GM06990 (cell line): ENCODE measurements at places on chromosomes 13 and 19.

- no peak for DNase-seq
These were observed 857.8 kb downstream of the DIAPH3 start for GRCh38 chr13:59305896-59306295.

DNA sequence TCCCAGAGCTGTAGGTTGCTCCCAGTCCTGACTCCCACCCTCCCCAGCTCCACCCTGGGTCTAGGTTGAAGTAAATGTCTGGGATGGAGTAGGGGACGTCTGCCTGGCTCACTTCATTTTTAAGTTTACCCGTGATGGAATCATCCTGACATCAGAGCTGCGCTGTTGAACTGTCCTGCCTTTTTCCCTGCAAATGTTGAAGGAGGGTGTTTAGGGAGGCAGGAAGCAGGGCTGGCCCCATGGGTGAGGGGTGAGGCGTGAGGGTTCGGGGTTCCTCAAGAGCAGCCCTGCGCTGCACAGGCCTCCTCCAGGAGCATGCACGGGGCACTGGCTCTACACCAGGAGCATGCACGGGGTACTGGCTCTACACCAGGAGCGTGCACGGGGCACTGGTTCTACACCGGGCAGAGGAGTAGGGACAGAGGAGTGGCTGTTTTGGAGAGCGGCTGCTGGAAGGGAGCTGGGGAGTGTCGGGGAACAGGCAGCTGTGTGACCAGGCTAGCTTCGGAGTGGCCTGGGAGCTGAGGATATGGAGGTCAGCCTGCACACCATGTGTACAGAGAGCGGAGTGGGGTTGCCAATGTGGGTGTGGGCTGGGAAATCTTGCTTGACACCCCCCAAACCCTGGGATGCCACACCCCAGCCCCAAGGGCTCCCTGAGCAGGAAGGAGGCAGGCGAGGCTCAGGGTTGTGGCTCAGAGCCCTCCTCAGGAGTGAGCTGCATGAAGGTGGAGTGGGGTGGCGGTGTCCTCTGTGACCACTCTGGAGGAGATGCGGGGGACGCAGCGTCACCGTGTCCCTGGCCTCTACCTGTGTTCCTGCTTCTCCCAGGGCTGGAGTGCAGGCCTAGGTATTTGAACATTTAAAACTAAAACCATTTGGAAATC is 63.3 kb downstream of the GPR12 start:
- no peak for DNase-seq

- no peak for DNase-seq
These were observed 29.5 kb downstream of the PLA2G4C start for GRCh38 chr19:48081106-48081505.

GRCh38 chr19:35856546-35857149 is at the start of gene KIRREL2:
Gene KIRREL2, plus strand, starts transcription at chr19:35856911. Its CDS starts 209 bp downstream, at chr19:35857120.
- DNase-seq = no peak

GRCh38 chr19:16062789-16063188 is 13.5 kb upstream of the TPM4 start:
- no peak for DNase-seq

DNA sequence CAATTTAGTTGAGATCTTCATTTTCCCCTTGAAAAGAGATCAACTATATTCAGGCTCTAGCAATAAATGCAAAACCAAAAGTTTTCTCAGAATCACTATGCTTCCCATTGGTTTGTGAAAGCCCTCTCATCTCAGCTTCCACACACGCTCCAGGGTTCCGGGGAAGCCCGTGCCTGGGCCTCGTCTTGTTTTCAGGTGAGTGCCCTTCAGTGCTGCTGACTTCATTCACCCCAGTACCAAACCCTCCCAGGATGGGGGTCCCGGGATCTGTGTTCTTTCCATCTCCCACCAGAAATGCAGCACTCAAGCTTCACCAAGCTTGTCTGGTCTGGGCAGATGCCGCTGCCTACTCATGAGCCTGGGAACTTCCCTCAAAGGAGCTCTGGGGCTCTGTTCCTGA is 97.7 kb downstream of the TEX29 start:
- DNase-seq = no peak

GRCh38 chr19:21604951-21605476 is 99.6 kb downstream of the ZNF429 start:
- DNase-seq = no peak

DNA sequence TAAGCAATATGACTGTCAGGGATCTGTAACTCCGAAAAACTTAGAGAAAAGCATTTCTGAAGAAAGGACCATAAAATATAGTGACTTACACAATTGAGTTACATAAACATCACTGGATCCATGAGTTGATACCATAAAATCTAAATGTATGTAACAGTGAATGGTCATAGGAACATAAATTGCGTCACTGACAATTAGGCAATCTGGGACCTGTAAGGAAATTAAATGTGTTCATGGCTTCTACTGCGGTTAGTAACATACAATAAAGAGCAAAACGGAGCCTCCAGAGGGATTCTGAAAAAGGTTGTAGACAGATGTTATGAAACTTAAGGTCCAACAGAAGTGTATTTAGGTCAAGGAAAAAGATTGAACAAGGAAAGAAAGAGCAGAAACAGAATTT is 27.1 kb downstream of the POU4F1 start:
- DNase-seq = no peak

GRCh38 chr13:30111810-30112209 is 195.5 kb downstream of the KATNAL1 start:
- DNase-seq = no peak

DNA sequence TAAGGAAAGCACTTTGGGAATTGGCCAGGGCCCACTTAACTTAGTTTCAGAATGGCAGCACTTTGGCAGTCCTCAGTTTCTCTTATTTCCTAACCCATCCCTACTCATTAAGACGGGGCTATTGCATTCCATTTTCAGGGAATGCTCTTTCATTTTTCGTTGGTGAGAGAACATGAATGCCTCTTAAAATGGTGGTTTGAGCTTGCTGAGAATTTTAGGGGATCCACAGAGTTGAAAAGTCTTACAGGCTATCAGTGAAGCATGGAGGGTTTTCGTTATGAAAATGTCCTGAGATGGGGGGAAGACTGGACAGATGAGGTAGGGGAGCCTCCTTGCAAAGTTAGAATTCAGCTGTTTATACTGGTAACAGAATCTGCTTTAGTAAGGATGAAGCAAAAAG is 71.4 kb downstream of the LRCH1 start:
- DNase-seq = no peak

GRCh38 chr19:50797429-50797780 is 7.2 kb downstream of the ACP4 start:
- no peak for DNase-seq

- DNase-seq = no peak
These were observed 14.8 kb downstream of the BRD4 start for GRCh38 chr19:15317392-15318071.

GRCh38 chr13:91166714-91167511 is 180.6 kb upstream of the MIR17HG start:
- DNase-seq = no peak

DNA sequence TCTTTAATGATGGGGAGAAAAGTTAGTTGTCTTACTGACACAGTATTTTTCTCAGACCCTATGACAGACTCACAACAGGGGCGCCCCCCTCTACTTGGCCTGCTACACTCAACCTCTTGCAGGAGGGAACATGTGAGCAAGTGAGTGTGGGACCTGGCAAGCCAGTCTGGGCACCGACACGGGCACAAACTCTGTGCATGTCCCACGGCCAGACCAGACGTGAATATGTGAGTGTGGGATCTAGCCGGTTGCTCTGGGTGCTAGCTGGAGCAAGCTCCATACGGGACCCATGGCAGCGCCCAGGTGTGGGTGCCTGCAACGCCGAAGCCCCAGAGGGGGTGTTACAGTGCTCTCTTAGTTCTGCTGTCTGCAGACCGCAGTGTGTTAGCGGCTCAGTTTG is 1437.3 kb upstream of the MIR17HG start:
- DNase-seq = no peak

GRCh38 chr13:24651718-24652345 is 28.4 kb upstream of the ATP12A start:
- no peak for DNase-seq

- DNase-seq = no peak
These were observed 43.1 kb downstream of the ZNF726 start for GRCh38 chr19:23957660-23958281.

DNA sequence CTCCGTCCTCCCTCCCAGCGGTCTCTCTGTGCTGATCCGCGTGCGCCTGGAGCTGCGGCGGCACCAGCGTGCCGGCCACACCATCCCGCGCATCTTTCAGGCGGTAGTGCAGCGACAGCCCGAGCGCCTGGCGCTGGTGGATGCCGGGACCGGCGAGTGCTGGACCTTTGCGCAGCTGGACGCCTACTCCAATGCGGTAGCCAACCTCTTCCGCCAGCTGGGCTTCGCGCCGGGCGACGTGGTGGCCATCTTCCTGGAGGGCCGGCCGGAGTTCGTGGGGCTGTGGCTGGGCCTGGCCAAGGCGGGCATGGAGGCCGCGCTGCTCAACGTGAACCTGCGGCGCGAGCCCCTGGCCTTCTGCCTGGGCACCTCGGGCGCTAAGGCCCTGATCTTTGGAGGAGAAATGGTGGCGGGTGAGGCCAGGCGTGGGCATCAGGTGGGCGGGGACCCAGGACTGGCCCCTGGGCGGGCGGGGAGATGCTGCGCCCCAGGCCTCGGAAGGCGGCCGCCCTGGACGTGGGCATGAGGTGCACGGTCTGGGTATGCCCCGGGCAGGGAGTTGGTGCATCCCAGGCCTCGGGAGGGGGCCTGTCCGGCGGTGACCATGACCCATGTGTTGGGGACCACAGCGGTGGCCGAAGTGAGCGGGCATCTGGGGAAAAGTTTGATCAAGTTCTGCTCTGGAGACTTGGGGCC is 16.4 kb downstream of the SLC27A1 start:
- no peak for DNase-seq

DNA sequence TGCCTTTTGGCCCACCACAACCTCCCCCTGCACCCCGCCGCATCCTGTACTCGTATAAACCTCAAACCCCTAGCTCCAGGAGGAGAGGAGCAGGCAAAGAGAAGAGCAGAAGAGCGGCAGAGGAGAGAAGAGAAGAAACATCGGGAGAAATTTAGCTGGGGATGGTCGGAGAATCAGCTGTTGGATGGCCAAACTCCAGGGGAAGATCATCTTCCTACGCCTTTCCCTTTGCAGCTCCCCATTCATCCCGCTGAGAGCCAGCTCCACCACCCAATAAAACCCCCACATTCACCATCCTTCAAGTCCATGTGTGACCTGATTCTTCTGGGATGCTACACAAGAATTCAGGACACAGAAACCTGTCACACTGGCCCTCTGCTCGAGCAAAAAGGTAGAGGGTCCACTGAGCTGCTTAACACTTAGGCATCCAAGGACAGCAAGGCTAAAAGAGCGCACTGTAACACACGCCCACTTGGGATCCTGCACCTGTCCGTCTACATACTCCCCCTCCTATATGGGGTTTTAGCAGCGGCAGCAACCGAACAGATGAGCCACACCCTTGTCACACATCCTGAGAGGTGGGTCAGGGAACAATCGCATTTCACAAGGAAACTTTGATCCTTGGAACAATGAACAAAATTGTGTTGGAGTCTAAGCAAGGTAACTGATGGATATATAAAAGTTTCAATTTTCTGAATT is 51.6 kb upstream of the MIR17HG start:
- no peak for DNase-seq

GRCh38 chr13:113782472-113782871 is 23.4 kb downstream of the TMEM255B start:
- no peak for DNase-seq

DNA sequence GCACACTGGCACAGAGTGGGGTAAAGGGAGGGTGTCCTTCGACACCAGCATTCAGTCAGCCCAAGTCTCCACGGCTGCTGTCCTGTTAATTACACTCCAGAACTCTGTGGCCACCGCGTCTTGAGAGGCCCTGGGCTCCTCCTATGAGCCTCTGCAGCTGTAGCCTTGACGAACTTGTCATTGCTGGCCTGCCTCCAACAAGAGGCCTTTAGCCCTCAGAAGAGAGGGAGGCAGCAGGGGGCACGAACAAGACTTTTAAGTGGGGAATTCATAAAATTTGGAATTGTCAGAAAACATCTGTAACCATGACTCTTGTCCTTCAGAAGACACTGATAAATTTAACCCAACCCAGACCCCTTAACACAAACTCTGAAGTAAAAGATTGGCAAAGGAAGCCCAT is 241.9 kb downstream of the UQCRFS1 start:
- no peak for DNase-seq

GRCh38 chr19:54889566-54889965 is 15.5 kb downstream of the FCAR start:
- no peak for DNase-seq
